Activated naive CD8-positive, alpha-beta T cell treated with anti-CD3 and anti-CD28 coated beads for 36 hours (primary cell): ENCODE measurements at places on chromosomes 5 and 9. TPM values are rescaled to one million over a fixed set of nuclear protein-coding genes. Genes with fewer than 3 reads are reported as not detected.

Gene DBH
- total RNA-seq, result not detected

DNA sequence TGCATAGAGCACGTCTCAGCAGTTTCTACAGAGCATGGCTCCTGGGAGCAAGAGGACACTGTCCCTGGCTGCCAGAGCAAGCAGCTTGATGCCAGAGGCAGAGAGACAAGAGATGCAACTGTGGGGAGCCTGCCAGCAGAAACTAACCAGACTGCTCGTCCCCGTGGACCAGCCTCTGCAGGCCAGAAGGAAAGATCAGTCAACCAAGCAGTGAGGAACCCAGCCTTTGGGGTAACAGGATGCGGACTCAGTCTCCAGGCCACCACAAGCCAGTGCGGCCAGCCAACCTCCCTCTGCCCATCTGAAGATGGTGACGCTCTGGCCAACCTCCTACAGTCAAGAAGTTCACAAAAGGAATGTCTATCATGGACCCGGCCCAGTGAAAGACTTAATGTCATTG is 3.7 kb downstream of the SURF4 start:
- DNase-seq, result no peak
- peak overlapping the region; percentile 77 for H3K4me3 ChIP-seq
- peaks cover 56% of the 10 kb centered on the region for H3K36me3 ChIP-seq
- peaks cover 60% of the 10 kb centered on the region for H3K4me1 ChIP-seq

DNA sequence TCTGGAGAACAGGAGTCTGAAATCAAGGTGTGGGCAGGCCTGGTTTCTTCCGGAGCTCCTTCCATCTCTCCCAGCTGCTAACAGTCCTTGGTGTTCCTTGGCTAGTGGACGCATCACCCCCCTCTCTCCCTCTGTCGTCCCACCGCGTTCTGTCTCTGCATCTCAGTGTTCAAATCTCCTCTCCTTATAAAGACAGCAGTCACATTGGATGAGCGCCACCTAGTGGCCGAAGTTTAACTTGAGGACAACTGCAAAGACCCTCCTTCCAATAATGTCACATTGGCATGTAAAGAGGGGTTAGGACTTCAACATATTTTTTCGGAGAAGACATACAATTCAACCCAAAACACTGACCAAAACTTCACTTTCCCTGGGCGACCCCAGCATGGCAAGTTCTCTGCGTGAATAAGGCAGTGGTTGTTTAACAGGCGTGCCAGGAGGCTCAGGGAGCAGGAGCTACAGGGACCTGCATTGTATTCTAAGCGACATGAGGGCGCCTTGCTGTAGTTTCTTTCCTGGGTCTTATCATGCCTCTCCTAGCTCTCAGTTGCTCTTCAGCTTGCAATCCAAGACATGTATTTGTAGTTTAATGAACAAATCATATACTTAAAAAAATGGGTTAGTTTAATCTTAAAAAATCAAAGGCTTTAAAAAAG is 27.9 kb upstream of the BASP1 start:
- DNase-seq, result peak; percentile 41
- H3K27ac ChIP-seq, result no peak overlapping the region
- peaks cover 27% of the 10 kb centered on the region for H3K27me3 ChIP-seq
- no peak overlapping the region for H3K4me3 ChIP-seq
- H3K4me1 ChIP-seq, result peaks cover 1% of the 10 kb centered on the region
- H3K36me3 ChIP-seq, result no peaks in the 10 kb centered on the region

GRCh38 chr5:101346447-101346846 is 443.4 kb upstream of the ST8SIA4 start:
- H3K4me3 ChIP-seq, result no peak overlapping the region
- no peak for DNase-seq
- no peaks in the 10 kb centered on the region for H3K4me1 ChIP-seq
- peaks cover 3% of the 10 kb centered on the region for H3K27me3 ChIP-seq
- no peak overlapping the region for H3K27ac ChIP-seq

DNA sequence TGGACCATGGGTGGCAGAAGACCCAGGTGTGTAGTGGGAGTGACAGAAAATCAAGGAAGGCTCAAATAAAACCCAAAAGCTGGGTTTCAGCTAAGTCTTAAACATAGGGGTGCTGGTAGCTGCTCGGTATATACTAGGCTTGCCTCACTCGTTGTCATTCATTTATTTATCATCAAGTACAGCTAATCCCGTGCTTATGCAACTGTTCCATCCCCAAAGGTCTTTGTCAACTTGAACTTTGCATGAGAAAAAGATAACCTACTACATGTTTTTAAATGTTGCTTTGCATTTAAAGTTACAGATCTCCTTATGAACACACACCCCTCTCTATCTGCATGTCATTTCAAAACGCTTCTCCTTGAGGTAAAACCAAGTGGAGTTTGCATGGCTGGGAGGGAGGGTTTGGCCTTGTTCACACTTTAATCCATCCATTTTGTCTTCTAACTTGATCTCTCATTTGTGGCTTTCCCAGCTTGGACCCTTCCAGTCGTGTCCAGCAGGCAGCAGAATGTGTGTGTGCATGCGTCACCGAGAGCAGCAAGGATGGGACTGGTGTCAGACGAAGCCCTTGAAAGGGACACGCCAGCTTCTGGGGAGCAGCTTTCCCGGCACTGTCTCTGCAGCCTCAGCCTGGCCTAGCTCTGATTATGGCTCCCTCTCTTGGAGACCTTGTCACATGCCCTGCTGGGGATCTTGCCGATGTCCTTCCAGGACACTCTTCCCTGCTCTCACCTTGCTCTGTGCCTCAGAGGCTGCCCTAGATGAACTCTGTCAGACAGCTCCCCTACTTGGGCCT is 133.5 kb downstream of the GADD45G start:
- no peaks in the 10 kb centered on the region for H3K36me3 ChIP-seq
- H3K4me1 ChIP-seq, result peaks cover 43% of the 10 kb centered on the region
- no peak overlapping the region for H3K4me3 ChIP-seq
- no peak for DNase-seq
